Neuronal stem cell (in vitro differentiated cells): ENCODE measurements at places on chromosomes 7 and 10.

DNA sequence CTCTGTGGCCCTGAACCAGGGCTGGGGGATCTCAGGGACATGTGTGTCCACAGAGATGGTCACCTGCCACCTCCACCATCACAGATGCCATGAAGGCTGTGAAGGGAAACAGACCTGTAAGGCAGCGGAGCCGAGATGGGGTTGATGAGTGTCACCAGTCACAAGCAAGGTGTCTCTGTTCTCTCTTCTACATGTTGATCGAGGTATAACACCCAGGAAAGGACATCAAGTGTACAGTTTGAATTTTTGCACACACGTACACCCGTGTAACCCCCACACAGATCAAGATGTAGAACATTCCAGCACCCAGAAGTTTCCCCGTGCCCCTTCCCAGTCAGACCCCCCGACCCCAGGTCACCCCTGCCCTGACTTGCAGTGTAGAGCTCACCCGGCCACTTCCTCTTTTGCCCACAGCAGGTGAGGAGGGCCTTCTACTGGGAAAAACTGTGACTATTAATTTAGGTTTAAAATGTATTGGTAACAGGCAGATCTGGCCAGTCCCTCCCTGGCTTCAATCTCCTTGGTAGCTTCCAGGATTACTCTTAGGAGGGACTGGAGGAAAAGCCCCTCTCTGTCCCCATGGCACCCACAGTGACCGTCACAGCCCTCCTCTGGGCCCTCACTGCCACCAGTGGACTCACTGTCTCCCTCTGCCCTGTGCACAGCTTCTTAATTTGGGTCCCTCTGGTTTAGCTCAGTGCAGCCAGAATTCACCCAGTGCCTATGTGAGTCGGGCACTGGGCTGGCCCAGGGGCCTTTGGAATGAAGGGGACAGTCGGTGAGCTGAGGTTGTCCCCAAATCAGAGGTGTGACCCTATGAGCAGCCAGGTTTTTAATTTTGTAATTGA is 108.2 kb downstream of the LHPP start:
- DNase-seq: no peak

GRCh38 chr10:5744849-5745248 is 60.2 kb downstream of the TASOR2 start:
- no peak for DNase-seq

- no peak for DNase-seq
Observed at GRCh38 chr7:157558875-157559595, 222.2 kb downstream of the DNAJB6 start.

DNA sequence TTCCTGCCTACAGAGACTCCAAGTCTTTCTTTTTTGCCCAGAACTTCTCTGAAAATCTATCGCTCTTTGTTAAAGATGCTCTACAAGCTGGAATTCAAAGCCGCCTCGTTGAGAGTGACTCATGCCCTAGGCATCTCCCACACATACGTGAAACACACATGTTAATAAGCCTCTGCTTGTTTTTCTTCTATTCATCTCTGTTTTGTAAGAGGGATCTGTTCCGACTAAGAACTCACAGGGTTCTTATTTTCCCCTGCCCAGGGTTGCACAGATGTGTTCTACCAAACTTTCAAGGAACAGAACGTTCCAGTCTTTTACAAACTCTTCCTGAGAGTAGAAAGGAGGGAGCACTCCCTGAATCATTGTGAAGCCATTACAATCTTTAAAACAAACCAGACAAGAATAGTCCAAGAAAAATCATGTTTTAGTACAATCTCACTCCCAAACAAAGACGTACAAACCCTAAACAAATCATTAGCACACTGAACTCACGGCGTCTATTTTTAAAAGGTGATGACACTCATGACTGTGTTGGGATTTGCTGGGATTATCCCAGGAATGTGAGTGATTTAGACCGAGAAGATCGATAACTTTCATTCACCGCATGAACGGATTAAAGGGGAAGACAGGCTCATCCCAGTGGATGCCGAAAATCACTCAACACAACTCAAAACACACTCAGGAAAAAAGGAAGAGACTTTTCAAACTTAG is 55.3 kb upstream of the INPP5A start:
- DNase-seq: no peak

- DNase-seq: no peak
Observed at GRCh38 chr7:96304573-96304972, 17.3 kb downstream of the SLC25A13 start.

DNA sequence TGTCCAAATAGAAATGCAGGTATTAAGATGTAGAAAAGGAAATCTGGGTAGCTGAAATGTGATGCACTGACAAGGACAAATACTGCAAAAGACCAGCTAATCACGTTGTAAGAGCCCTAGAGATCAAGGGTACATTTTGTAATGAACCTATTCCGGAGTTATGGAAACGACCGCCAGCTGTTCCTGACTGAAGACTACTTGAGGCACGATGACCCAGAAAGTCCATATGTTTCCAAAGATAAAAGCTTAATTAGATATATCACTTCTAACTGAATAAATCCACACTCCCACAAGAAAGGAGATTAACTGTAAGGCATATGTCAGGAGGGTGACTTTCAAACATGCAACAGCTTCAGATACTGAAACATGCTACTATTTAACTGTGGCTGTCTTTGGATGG is 253.5 kb downstream of the NSUN6 start:
- no peak for DNase-seq

DNA sequence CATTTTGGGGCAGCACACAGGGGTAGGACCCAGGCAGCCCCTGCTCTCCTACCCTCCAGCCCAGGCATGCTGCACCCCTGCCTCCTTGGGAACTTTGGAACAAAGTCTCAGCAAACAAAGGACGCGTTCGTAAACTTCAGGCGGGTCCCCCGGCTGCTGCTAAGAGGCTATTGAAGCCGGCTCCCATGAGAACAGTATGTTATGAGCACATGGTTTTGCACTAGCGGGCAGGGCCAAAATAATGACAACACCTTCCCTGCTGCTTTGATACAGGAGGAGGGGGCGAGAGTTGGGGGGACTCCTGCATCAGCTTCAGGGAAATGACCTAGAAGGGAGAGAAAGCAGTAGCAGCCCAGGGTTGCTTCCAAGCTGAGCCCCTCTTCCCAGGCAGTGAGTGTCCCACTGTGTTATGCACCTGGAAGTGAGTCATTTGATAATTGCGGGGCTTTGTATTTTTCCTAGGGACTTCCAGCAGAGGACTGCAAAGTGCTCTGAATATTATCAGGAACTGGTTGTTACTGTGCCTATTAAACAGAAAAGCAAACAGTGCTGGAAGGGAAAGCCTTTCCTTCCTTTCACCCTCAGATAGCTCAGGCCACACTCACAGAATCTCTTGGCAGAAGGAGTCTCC is 6.9 kb downstream of the ITPRIP start:
- no peak for DNase-seq

DNA sequence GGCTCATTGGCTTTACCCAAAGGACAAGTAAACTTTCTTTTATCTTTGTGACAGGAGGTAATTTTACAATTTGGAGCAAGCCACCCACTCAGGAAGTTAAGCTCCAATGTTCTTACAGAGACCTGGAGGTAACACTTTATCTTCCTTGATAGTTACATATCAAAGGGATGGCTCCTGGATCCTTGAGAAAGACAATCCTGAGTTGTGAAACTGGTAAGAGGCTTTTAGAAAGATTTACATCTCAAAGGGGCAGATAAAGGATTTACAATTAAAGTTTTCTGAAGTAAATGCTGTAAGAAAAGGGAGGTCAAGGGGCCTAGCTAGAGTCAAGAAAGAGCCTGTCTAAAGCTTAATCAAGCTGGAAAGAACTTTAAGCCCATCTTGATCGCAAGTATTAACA is 124.4 kb upstream of the ZNF804B start:
- peak; percentile 3 for DNase-seq

DNA sequence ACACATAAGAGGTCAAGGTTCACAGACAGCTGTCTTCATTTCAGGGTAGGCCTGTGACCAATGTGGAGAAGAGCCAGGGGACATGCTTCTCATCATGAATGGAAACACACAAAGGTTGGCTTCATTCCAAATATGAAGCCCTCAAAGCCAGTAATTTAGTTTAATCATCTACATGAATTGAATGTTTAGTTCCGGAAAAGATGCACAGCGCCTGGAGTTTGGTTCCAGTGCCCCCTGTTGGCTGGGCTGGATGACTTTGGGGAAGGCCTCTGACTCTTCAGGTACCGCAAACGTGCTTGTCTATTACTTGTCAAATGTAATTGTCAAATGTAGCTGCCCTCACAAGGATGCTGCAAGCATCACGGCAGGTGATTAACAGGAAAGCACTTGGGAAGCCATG is 130.7 kb downstream of the ADRA2A start:
- no peak for DNase-seq

DNA sequence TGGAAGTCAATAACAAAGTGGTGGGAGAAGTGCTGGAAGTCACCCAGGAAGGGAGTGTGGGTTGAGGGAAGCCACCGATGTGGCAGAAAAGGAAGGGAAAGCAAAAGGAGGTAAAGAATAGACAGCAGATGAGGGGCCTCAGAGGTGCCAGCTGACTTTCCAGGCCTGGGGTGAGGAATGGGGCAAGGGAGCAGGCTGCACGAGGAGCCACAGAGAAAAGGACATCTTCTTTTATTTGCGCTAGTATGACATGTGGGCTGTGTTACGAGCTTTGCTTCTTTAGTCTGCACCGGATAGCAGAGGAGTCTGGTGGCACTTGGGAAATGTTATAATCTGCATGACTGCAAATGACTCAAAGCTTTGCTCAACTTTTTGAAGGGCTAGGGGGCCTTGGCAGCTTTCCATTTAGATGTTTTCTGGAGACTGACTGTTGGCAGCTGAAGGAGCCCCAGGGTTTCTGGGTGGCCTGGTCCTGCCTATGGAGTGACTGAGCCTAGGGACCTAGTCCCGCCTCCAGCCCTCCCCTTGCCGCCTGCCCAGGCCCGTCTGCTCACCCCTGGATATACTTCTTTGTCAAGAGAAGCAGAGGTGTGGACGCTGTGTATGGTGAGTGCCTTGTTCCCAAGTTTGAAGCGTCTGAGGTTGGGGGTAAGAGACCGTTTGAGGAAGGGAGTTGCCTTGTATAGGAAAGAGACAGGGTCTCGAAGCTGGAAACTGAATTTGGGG is 5.1 kb downstream of the PRXL2A start:
- DNase-seq: no peak

DNA sequence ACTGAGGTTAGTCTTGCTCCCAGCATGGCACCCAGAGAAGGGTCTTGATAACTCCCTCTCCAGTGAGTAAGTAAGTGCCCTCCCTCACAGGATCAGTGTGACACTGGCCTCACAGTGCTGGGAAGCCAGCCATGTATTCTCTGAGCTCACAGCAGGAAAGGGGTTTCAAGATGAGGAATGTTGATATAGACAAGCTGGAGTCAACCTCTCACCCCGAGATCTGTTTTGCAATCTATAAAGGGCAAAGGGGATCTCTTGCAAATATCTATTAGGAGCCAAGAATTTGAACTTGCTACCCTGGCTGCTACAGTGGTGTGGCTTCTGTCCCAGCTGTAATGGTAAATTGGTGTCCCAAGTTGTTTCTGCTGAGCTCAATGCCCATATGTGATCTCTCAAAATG is 70.2 kb upstream of the ADAM12 start:
- DNase-seq: no peak

GRCh38 chr10:35409094-35409582 is 72.8 kb downstream of the CCNY start:
- no peak for DNase-seq

- DNase-seq: no peak
Observed at GRCh38 chr7:24137338-24137737, 146.7 kb upstream of the NPY start.
